ENCODE measurements at places on chromosomes 7 and 10.

- DNase-seq = no peak
Measured at GRCh38 chr7:158447506-158448171, 140.0 kb downstream of the PTPRN2 start.

GRCh38 chr7:77563275-77563674, 26.2 kb downstream of the PTPN12 start:
- DNase-seq = no peak

GRCh38 chr10:6195376-6195775, 7.4 kb upstream of the PFKFB3 start:
- no peak for DNase-seq

DNA sequence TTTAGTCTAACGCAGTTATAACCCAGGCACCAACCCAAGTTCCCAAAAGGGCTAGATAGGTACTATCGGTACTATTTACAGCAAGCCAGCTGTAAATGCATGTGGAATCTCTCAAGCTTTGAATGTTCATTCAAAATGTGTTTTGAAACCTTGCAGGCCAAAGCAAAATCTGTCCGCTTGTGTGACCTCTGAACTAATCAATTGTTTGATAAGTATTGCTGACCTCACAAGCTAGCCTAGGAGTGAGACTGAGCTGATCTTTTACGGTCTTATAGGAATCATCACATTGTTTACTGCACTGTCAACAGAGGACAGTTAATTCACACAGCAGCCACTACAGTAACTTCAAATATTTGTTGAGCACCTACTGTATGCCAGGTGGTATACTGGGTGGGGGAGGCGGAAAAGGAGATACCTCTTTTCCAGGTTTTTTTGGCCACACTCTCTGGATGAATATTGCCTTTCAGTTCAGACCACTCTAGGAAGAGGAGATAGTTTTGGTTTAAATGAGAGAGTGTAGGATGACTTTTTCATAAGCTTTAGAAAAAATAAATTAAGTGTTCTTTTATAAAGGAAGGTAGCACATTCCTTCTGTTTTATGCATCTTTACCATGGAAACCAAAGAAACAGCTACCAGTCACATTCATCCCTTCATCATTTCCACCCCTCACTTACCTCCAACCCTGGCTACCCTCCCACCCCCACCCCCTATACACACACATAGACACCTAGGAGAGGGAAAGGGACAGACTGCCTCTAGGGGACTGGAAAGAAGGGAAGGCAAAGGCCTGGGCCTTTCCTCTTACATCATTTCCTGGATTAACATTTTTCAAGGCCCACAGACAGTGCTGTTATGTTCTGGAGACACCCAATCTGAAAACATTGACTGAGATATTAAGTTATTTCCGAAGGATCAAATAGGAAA, 2.4 kb downstream of the PAPSS2 start:
- DNase-seq = no peak

DNA sequence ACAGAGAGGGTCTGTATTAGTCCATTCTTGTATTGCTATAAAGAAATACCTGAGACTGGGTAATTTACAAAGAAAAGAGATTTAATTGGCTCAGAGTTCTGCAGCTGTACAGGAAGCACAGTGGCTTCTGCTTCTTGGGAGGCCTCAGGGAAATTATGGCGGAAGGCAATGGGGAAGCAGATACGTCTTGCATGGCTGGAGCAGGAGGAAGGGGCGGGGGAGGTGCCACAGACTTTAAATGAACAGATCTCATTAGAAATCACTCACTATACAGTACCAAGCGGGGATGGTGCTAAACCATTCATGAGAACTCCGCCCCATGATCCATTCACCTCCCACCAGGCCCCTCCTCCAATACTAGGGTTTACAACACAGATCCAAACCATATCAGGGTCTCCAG, 3.7 kb upstream of the CALU start:
- DNase-seq = no peak

DNA sequence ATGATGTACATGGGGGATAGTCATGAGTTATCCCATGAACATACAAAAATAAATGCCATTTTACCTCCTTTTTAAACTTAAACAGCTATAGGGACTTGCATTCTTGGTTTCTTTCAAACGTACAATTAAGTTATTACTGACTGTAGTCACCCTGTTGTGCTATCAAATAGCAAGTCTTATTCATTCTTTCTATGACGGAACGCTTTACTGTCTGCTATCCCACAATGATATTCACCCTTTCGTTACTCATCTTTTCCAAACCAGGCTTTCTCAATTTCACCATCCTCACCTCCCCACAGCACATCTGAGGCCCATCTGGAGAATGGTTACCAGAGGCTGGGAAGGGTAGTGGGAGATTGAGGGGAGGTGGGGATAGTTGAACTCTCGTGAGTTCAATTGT, 218.8 kb downstream of the PHF14 start:
- no peak for DNase-seq

DNA sequence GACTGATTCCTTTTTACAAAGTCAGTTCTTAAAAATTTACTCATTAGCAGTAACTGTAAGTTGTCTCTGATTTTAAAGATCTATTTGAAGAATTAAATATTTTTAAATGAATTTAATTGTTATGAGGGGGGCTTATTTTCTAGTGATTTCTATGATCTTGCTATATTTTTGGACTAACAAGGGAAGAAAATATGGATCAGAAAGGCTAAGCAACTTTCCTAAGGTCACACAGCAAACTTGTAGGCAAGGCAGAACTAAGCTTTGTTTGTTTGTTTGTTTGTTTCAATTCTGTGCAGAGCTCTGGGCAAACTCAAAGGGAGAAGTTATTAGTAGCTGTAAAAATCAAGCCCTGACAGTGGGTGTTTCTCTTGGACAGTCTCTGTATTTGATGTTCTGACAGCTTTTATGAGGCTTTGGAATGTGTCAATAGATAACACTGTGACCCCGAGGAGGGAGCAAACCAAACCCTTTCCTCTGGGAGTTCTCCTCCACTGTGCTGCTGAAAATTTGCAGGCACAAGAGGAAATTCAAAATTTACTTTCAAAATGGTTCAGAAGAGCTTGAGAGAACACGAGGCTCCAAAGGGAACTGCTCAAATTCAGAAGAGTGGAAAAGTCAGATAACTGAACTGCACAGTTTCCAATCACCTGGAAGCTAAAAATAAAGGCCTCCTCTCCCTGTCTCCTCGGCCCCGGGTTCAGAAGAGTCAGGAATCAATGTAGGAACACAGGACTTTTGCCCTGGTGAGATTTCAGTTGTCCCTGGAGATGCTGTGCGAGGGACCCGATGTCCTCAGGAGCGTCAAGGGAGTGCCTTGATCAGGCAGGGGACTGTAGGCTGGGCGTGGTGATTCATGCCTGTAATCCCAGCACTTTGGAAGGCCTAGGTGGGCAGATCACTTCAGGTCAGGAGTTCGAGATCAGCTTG, 325.7 kb downstream of the GATA3 start:
- no peak for DNase-seq

- no peak for DNase-seq
Measured at GRCh38 chr7:26698194-26698593, 166.2 kb downstream of the SKAP2 start.

GRCh38 chr10:77977934-77978333, 51.4 kb upstream of the DLG5 start:
- DNase-seq = no peak

- DNase-seq = peak; percentile 98
Measured at GRCh38 chr7:140176811-140177702, at the start of gene KDM7A. KDM7A (minus strand) TSS chr7:140176983; CDS start chr7:140176937, 46 bp downstream.

- DNase-seq = peak; percentile 31
Measured at GRCh38 chr7:94348142-94348541, 46.6 kb upstream of the COL1A2 start.

- no peak for DNase-seq
Measured at GRCh38 chr7:37205451-37205850, 243.2 kb downstream of the ELMO1 start.

DNA sequence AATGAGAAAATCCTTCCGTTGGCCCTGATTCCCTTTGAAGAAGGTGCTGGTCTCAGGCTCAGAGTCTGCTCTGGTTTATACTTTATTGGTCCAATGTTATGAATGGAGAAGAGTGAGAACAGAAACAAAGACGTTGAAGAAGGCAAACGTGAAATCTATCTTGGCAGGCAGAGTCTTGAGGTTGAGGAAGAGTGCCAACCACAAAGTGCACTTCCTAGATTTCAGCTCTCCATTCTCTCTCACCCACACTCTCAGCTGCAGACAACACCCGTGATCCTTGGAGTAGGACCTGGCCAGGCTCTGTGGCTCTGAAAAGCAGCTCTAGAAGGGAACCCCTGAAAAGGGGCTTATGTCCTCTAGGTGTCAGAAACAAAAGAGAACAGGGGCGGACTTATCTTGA, 128.9 kb upstream of the PLXNA4 start:
- no peak for DNase-seq

DNA sequence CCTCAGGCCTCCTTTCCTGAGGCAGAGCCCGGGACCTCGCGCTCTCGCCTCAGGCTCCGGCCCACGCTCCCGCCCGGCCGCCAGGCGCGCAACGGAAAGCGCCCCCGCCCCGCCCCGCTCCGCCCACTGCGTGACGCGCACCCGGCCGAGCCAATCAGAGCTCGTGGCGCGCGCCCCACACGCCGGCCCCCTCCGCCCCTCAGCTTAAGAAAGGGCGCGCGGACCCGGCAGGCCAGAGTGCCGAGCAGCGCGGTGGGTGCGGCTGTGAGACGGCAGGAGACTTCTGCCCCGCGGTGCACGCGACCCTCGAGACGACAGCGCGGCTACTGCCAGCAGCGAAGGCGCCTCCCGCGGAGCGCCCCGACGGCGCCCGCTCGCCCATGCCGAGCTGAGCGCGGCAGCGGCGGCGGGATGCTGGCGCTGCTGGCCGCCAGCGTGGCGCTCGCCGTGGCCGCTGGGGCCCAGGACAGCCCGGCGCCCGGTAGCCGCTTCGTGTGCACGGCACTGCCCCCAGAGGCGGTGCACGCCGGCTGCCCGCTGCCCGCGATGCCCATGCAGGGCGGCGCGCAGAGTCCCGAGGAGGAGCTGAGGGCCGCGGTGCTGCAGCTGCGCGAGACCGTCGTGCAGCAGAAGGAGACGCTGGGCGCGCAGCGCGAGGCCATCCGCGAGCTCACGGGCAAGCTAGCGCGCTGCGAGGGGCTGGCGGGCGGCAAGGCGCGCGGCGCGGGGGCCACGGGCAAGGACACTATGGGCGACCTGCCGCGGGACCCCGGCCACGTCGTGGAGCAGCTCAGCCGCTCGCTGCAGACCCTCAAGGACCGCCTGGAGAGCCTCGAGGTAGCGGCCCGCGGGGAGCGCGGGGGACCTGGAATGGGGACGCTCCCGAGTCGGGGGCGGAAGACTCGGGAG, at the start of gene NPTX2:
TSS of gene NPTX2 (plus strand) at position 235 of the 909 bp plus-strand sequence. CDS start at position 412, 177 bp downstream.
- DNase-seq = peak; percentile 77

DNA sequence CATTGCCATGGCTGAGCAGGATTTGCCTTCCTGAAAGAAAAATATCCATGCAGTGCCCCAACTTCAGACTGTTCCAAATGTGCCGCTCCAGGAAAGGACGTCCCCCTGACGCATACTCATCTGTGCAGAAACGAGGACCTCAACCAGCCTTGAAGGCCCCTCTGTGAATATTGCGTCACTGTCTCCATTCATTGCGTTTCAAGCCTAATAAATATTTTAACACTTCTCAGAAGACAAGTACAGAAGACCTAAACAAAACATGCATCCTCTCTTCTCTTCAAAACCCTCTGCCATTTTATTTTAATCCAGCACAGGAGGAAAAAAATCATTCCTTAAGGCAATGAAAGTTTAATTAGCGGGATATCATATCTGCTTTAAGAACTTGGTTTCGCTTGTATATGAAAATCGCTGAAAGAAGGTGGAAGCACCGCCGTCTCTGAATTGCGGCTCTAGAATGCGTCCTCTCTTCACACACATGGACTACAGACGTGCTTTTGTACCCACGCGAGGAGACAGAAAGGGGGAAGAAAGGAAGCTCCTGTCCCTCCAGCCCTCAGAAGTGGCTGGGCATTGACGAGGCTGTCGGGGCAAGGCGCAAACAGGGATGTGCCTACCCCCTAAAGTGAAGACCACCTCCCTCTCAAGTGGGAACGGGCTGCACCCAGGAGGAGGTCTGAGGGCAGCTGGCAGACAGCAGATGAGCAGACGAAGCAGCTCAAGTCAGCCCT, 36.8 kb downstream of the RGS10 start:
- DNase-seq = no peak

- DNase-seq = no peak
Measured at GRCh38 chr10:102226542-102226870, 407 bp downstream of the ELOVL3 start.

GRCh38 chr7:128266883-128267594, 26.0 kb downstream of the LEP start:
- peak; percentile 62 for DNase-seq

DNA sequence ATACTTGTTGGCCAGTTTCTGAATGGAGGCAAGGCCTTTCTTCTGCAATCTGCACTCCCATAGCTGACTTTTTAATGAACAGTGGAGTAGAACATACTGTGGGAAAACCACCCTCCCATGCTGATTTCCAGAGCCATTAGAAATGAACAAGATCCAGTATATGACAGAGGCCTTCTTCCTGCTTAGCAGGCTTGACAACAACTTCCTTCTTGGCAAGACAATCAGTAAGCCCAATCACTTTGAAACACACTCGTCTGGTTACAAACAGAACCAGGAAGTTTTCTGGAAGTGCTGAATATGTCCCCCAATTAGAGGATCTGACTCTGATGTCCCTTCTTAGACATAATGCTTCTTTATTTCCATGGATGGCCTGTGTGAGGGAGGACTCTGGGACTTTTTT, 103.4 kb downstream of the SAMD9 start:
- no peak for DNase-seq

DNA sequence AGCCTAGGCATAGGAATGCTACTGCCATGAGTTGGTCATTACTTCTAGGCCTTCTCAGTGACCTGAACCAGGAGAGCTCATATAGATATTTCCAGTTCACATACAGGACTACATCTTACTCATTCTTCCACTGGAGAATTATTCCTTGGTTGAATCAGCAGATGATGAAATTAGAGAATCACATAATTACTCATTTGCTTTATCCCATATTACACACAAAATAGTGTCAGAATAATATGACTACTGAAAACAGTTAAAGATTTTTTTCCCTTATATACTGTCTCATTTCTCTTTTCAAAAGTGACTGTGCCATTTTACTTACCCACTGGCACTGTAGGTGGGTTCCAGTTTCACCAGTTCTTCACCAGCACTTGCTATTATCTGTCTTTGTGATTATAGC, 18.5 kb downstream of the BMS1 start:
- DNase-seq = no peak

- DNase-seq = no peak
Measured at GRCh38 chr7:150756858-150757257, 19.6 kb downstream of the GIMAP5 start.

GRCh38 chr10:133415752-133416151, 8.7 kb downstream of the SPRN start:
- DNase-seq = no peak

DNA sequence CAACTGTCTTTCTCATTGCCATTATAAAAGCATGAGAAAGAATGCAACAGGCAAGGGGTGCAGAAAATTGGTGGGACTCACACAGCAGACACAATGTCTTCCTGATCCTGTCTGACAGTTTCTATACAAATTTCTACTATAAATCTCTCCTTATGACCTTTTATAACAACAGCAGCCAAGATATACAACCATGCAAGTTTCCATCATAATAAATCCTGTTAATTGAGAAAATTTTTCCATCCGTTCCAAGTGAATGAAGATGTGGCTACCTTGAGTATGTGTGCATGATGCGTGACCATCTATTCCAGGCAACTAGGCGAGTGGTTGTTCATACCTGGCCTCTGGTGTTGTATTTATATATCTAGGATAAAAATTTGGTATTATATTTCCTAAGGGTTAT, 216.7 kb downstream of the BBS9 start:
- DNase-seq = no peak
